Type B pancreatic cell (in vitro differentiated cells): ENCODE measurements at places on chromosomes 4 and X. TPM values are rescaled to one million over a fixed set of nuclear protein-coding genes. Genes with fewer than 3 reads are reported as not detected.

Gene MSX1
- 7.4 and 67.3 TPM in 2 replicates for total RNA-seq

Gene TKTL2
- not detected in 2 replicates for total RNA-seq

Gene EDNRA
- total RNA-seq = 8.3 and 37.6 TPM in 2 replicates

Gene F9
- 0.24 and 0.36 TPM in 2 replicates for total RNA-seq

Gene MAGED4
- 84.8 and 102 TPM in 2 replicates for total RNA-seq

Gene NDNF
- total RNA-seq = 14.6 and 17.4 TPM in 2 replicates

Gene P2RY4
- not detected in 2 replicates for total RNA-seq

Gene ATP7A
- 11.1 and 12.0 TPM in 2 replicates for total RNA-seq

Gene SLC10A6
- total RNA-seq = not detected in 2 replicates

Gene NAP1L2
- 2.1 and 2.5 TPM in 2 replicates for total RNA-seq

Gene ADH5
- 141 and 161 TPM in 2 replicates for total RNA-seq

Gene RPL36A
- total RNA-seq = 329 and 338 TPM in 2 replicates

Gene CT45A1
- not detected in 2 replicates for total RNA-seq

Gene PCDH18
- total RNA-seq = 7.1 and 91.8 TPM in 2 replicates

Gene YTHDC1
- 99.0 and 105 TPM in 2 replicates for total RNA-seq

Gene HNRNPD
- 225 and 367 TPM in 2 replicates for total RNA-seq

Gene FGG
- 9.8 and 127 TPM in 2 replicates for total RNA-seq
